AG20443 (cell line): ENCODE measurements at places on chromosomes 7 and 10.

GRCh38 chr7:139720186-139720585 is 57.6 kb downstream of the HIPK2 start:
- DNase-seq: no peak

- DNase-seq: no peak
These were observed 13.2 kb downstream of the SCD start for GRCh38 chr10:100360234-100360633.

- no peak for DNase-seq
These were observed 140.0 kb downstream of the CAMK1D start for GRCh38 chr10:12489357-12489756.

GRCh38 chr7:28217143-28217542 is 36.5 kb upstream of the JAZF1 start:
- DNase-seq: no peak

GRCh38 chr10:127939786-127940330 is 33.0 kb downstream of the PTPRE start:
- no peak for DNase-seq

DNA sequence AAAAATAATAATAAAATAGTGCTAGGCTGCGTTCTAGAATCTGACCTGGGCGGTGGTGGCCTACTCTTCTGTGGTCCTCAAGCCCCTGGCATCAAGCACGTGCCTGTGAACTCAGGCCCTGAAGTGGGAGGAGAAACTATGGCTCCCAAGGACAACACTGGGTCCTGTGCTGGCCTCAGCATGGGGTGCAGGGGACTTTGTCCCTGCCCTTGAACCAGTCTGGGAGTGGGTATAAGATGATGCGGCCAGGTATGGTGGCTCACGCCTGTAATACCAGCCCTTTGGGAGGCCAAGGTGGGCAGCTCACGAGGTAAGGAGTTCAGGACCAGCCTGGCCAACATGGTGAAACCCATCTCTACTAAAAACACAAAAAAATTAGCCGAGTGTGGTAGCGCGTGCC is 5.5 kb downstream of the ZP3 start:
- no peak for DNase-seq

- peak; percentile 30 for DNase-seq
These were observed 32.1 kb downstream of the HERC4 start for GRCh38 chr10:68043030-68043429.

DNA sequence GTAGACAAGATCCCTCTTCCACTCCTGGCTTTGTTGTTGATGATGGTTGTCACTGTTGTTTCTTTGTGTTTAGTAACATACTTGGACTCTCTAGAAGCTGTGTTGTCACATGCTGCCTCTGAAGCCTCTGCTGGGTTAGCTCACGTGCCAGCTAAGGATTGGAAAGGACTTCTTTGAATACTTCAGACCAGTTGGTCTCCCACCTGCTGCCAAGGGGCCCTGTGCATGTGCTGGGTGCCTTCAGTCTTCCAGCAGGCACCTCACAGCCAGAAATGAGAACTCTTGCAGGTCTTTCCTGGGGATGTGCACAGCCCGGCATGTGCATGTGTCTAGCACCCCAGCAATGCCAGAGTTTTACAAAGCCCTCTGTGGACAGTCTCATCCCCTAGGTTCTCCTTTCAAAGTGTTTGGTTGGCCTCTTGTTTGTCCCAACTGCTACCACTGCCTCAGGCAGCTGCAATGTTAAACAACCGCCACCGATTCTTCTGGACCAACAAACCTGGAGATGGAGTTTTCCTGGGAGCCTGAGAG is 21.7 kb upstream of the NCAPG2 start:
- DNase-seq: peak; percentile 7

DNA sequence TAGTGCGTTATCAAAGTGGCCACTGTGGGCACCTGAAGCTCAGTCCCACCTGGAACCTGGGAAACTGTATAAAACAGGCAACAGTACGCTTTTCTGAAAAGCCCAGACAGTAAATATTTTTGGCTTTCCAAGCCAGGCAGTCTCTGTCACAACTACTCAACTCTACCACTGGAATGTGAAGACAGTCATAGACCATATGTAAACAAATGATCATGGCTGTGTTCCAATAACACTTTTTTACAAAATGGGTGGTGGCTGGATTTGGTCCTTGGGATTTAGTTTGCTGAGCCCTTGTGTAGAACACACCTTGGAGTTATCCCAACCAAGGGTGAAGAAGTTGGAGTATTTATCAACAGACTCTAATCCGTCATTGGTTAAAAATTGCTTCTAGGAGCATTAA is 259.9 kb downstream of the SKIDA1 start:
- peak; percentile 28 for DNase-seq

GRCh38 chr7:88599528-88599927 is 160.0 kb upstream of the ZNF804B start:
- no peak for DNase-seq

GRCh38 chr10:59099481-59099880 is 77.0 kb upstream of the PHYHIPL start:
- DNase-seq: peak; percentile 46

- DNase-seq: no peak
These were observed 487.8 kb downstream of the ZNF33B start for GRCh38 chr10:42150428-42151061.

- no peak for DNase-seq
These were observed 50.3 kb upstream of the CHST15 start for GRCh38 chr10:124143721-124144120.

DNA sequence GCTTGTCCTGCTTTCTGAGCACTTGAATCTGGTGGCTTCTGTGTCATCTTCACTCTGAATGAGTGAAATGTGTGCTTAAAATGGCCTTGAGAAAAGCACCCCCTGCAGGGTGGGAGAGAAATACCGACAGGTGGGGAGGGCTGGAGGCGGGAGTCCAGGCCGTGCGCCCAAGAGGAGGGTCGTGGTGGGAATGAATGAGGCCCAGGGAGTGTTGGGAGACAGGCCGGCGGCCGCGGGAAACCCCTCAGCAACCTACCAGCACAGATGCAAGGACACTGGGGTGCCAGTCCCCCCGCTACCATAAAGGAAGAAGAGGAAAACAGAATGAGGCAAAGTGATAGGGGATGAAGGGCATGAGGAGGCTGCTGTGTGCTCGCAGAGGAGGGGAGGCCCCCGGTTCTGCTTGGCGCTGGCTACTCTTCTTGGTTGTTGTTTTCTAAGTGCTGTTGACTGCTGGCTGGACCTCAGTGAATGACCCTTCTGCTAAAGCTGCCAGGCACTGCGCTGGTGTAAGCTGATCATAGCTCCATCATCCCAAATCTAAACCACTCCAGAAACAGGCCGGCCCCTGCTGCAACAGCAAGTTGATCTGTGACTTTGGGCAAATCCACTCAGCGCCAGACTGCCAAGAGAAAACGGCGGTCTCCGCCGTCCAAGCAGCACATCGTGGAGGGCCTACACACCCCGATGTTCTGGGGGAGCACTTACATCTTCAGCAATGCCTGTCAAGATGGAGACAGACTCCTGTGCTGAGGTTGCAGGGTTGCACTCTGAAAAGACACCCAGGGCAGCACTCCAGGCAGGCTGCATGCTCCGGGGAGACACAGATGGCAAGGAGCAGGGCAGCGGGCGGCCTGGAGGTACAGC is 378.5 kb downstream of the DNAJB6 start:
- no peak for DNase-seq

- no peak for DNase-seq
These were observed 14.4 kb downstream of the CWF19L1 start for GRCh38 chr10:100253041-100253440.

- no peak for DNase-seq
These were observed 38.1 kb upstream of the GPR141 start for GRCh38 chr7:37645282-37646050.

GRCh38 chr7:4857189-4857588 is 4.6 kb downstream of the PAPOLB start:
- DNase-seq: no peak

- no peak for DNase-seq
These were observed 342.4 kb upstream of the GRM3 start for GRCh38 chr7:86301301-86301700.

DNA sequence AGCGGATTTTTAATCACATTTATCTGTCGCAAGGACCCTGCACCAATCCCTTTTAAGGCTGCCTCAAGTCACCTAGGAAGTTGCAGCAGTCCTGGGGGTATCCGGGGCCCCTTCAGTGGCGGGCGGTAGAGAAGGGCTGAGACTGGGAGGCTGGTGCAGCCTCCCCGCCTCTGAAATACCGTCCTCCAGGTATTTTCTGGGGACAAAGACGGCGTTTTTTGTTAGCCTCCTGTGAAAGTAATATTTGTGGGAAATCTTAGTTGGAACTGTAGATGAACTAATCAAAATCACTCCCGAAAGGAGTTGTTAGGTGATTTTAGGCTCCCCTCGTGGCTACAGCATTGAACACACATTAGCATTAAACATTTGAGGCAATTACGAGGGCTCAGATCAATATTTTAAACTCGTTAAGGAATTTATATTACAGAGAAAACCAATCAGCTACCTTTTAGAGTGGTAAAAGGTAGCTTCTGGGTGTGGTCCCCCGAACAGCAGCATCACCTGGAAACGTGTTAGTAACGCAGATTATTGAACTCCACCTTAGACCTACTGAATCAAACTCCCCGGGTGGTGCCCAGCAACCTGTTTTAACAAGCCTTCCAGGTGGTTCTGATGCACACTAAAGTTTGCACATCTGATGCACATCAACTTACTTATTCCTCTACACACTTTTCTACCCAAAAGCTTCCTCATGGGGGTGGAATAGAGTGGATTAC is 530 bp upstream of the ANXA7 start:
- no peak for DNase-seq

DNA sequence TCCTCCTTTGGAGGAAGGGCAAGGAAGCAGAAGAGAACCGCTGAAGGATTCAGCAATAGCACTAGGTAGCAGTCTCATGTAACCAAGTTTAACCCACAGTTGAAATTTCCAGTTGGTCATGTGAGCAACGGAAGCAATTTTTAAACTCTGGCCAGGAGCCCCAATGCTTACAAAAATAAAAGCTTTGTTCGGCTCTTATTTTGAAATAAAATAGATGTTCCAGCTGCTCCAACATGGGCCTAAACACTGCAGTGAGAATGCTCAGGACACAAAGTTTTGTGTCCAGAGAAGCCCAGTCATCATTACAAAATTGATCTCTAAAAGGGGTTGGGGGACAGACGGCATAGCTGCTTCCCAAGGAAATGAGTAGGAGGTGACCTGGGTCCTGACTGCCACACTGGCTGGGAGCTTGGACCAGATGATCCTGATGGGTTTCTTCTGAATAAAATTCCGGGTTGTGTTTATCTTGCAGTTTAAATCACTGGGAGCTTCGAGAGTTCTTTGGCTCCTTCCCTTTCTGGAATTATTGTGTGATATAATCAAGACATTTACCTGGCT is 452 bp upstream of the TMEM140 start:
- DNase-seq: peak; percentile 56

GRCh38 chr10:30166929-30167328 is 107.5 kb upstream of the JCAD start:
- no peak for DNase-seq

- DNase-seq: no peak
These were observed 46.8 kb downstream of the TBXAS1 start for GRCh38 chr7:139875821-139876241.

DNA sequence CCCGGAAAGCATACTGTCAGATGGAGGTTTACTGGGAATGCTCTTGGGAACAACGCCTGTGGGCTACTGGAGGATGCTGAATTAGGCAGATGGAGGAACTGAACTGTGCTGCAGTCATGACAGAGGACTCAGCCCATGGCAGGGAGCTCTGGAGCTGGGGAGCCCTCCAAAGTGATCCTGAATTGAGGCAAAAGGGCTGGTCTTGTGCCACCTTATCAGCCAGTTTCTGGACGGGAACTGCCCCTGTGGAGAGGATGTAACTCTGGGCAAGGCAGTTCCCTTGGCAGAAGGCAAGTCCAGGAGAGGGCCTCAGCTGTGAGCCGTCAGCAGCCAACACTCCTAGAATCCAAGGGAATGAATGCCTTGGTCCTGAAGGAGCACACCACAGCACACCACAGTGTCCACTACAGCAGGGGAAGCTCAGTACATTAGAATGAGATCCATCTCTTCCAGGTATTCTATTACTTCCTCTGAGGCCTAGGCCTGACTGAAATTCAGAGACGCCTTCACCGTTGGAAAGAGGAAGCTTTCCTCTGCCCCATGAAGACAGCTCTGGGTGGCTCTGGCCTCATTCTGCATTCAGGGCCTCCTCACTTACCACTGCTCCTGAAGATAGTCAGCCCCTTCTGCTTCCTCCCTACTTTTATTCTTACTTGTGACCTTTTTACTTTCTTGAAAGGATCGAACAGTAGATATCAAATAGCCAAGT is 139.6 kb upstream of the GPR26 start:
- no peak for DNase-seq

DNA sequence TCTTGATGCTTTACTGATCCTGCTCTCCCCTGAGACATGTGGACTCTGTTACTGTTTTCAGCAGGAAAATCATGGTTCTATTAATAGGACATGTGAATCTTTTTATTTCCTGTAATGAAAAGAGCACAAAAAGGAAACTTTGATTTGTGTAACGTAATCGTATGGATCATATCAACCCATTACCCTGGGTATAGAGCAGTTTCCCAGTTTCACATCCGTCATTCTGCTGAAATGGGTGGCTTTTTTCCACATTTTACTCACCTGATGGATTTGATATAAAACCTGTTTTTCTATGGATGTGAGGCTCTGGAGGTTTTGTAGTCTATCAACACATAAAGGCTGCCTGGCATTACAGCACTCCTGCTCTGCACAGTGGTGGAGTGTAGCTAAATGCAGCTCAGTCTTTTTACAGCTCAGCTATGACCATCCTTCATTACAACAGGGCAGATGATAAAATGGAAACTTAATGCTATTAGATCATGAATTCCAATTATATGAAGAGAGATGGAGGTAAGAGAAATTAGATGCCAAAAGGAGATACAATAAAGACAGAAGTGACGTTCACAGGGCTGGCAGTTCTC is 486.3 kb upstream of the C7orf33 start:
- DNase-seq: no peak

DNA sequence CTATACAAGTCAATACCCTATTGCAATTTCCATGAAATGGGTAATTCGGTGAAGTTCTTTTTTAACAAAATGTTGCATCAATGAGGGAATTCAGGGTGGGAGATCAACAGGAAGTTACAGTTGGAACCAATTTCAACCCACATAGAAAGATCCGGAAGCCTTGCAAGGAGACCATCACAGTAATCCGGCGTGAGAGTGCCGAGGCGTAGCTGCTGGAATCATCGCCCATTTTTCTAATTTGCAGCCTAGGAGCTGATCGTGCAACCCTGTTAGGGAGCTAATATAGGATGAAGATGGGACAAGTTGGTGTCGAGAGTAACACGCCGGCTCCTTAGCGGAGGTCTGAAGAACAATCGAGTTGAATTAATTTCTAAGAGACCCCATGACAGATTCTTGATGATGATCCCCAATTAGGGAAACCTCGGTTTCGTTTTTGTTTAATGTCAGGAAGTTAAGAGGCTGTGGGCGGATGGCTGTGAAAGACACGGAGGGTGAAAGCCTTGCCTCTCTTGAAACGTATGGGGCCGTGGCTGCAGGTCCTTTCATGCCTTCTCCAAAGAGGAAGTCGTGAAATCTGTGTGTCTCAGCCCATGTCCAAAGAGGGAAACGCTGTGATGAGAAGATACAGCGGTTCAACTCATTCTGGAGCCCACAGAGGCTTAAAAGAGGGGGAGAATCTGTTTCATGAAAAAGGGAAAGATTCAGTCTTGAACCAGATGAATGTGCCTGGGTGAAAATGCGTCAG is 51.2 kb upstream of the CARD11 start:
- no peak for DNase-seq

- peak; percentile 85 for DNase-seq
These were observed 1194.4 kb upstream of the SORCS1 start for GRCh38 chr10:108358912-108359311.

- no peak for DNase-seq
These were observed 32.5 kb downstream of the BMPER start for GRCh38 chr7:33937871-33938270.

GRCh38 chr7:70630818-70631457 is 501.0 kb upstream of the GALNT17 start:
- no peak for DNase-seq
